Purkinje cell (primary cell): ENCODE measurements at places on chromosomes 4 and X. TPM values are rescaled to one million over a fixed set of nuclear protein-coding genes. Genes with fewer than 3 reads are reported as not detected.

MAGEB1 gene
- polyA plus RNA-seq, result not detected in 2 replicates

KIAA0232 gene
- 39.2 and 47.7 TPM in 2 replicates for polyA plus RNA-seq

SERPINA7 gene
- not detected in 2 replicates for polyA plus RNA-seq

PRSS12 gene
- polyA plus RNA-seq, result 0.55 TPM in 1 of 2 replicates, not detected in the other

ZMAT1 gene
- polyA plus RNA-seq, result 13.2 and 17.6 TPM in 2 replicates

DMP1 gene
- polyA plus RNA-seq, result not detected in 2 replicates

TIGD4 gene
- polyA plus RNA-seq, result 0.59 TPM in 1 of 2 replicates, not detected in the other

CPLX1 gene
- polyA plus RNA-seq, result 6.8 and 7.8 TPM in 2 replicates

NR3C2 gene
- 5.3 and 6.6 TPM in 2 replicates for polyA plus RNA-seq

ZC4H2 gene
- 9.0 and 10.4 TPM in 2 replicates for polyA plus RNA-seq

RAPGEF2 gene
- polyA plus RNA-seq, result 5.4 and 13.0 TPM in 2 replicates

ASB12 gene
- polyA plus RNA-seq, result not detected in 2 replicates

FABP2 gene
- polyA plus RNA-seq, result 0.38 and 1.3 TPM in 2 replicates

PNMA5 gene
- polyA plus RNA-seq, result 0.32 TPM in 1 of 2 replicates, not detected in the other

GLOD5 gene
- 3.0 TPM in 1 of 2 replicates, not detected in the other for polyA plus RNA-seq

DCTD gene
- 6.6 and 8.7 TPM in 2 replicates for polyA plus RNA-seq

GSTCD gene
- polyA plus RNA-seq, result 1.9 and 5.5 TPM in 2 replicates

GAB1 gene
- polyA plus RNA-seq, result 2.4 and 2.8 TPM in 2 replicates

VCX3B gene
- polyA plus RNA-seq, result not detected in 2 replicates

TMEM156 gene
- 1.5 TPM in 1 of 2 replicates, not detected in the other for polyA plus RNA-seq

EMCN gene
- polyA plus RNA-seq, result 3.4 TPM in 1 of 2 replicates, not detected in the other

FGD1 gene
- 0.59 and 1.1 TPM in 2 replicates for polyA plus RNA-seq

RHOXF1 gene
- polyA plus RNA-seq, result 1.8 TPM in 1 of 2 replicates, not detected in the other

P2RY8 gene
- polyA plus RNA-seq, result not detected in 2 replicates

HADH gene
- polyA plus RNA-seq, result 14.4 and 22.3 TPM in 2 replicates

MAGEA9B gene
- not detected in 2 replicates for polyA plus RNA-seq

CYLC1 gene
- polyA plus RNA-seq, result not detected in 2 replicates

GPRASP2 gene
- polyA plus RNA-seq, result 42.7 and 53.1 TPM in 2 replicates

EFHC2 gene
- polyA plus RNA-seq, result 3.7 and 8.3 TPM in 2 replicates

GAGE12E gene
- polyA plus RNA-seq, result not detected in 2 replicates

RHOH gene
- not detected in 2 replicates for polyA plus RNA-seq

XAGE2 gene
- not detected in 2 replicates for polyA plus RNA-seq

MAPK10 gene
- polyA plus RNA-seq, result 117 and 144 TPM in 2 replicates

FRG2 gene
- not detected in 2 replicates for polyA plus RNA-seq

LUZP4 gene
- not detected in 2 replicates for polyA plus RNA-seq

MAGIX gene
- polyA plus RNA-seq, result not detected in 2 replicates

KLHL4 gene
- polyA plus RNA-seq, result 41.9 and 48.5 TPM in 2 replicates

NLGN4X gene
- 16.9 and 19.6 TPM in 2 replicates for polyA plus RNA-seq

ALPK1 gene
- 2.5 and 4.0 TPM in 2 replicates for polyA plus RNA-seq

PPP4R3C gene
- polyA plus RNA-seq, result not detected in 2 replicates

CENPU gene
- 2.3 and 4.8 TPM in 2 replicates for polyA plus RNA-seq

HDX gene
- 5.8 and 9.9 TPM in 2 replicates for polyA plus RNA-seq

CLGN gene
- 1.2 and 3.9 TPM in 2 replicates for polyA plus RNA-seq

FAM9B gene
- not detected in 2 replicates for polyA plus RNA-seq

CENPE gene
- 0.56 and 1.3 TPM in 2 replicates for polyA plus RNA-seq

MCUB gene
- polyA plus RNA-seq, result 2.2 and 3.6 TPM in 2 replicates

CNOT6L gene
- polyA plus RNA-seq, result 6.2 and 6.4 TPM in 2 replicates

CYSLTR1 gene
- 0.08 and 1.1 TPM in 2 replicates for polyA plus RNA-seq

BANK1 gene
- polyA plus RNA-seq, result 0.89 TPM in 1 of 2 replicates, not detected in the other

SMIM43 gene
- polyA plus RNA-seq, result 8.8 TPM in 1 of 2 replicates, not detected in the other

SSX4B gene
- polyA plus RNA-seq, result not detected in 2 replicates

FGF2 gene
- 2.6 and 3.2 TPM in 2 replicates for polyA plus RNA-seq

UGT2B11 gene
- not detected in 2 replicates for polyA plus RNA-seq

COL4A5 gene
- polyA plus RNA-seq, result 0.77 and 1.8 TPM in 2 replicates

PCGF3 gene
- polyA plus RNA-seq, result 7.7 and 9.9 TPM in 2 replicates

PTPN13 gene
- 53.2 and 53.9 TPM in 2 replicates for polyA plus RNA-seq

GPR119 gene
- not detected in 2 replicates for polyA plus RNA-seq

NHSL2 gene
- polyA plus RNA-seq, result 1.8 and 3.0 TPM in 2 replicates
